DMS153 (cell line): ENCODE measurements at places on chromosomes 12 and 14.

DNA sequence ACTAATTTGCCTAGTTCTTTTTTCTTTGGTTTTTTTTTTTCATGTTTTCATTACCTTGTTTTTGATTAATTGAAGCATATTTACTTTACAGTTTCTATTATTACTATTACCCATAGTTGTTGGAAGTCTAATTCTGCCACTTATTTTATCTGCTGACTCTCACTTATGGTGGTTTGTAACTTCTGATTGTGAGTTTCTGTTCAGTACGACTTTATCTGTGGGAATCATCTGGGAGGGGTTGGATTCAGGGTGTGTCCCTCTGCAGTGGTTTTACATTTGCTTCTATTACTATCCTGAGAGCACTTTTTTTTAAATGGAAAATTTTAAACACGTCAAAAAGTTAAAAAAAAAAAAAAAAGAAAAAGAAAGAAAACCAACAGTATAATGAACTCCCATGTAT is 26.4 kb upstream of the SOS2 start:
- DNase-seq = no peak

DNA sequence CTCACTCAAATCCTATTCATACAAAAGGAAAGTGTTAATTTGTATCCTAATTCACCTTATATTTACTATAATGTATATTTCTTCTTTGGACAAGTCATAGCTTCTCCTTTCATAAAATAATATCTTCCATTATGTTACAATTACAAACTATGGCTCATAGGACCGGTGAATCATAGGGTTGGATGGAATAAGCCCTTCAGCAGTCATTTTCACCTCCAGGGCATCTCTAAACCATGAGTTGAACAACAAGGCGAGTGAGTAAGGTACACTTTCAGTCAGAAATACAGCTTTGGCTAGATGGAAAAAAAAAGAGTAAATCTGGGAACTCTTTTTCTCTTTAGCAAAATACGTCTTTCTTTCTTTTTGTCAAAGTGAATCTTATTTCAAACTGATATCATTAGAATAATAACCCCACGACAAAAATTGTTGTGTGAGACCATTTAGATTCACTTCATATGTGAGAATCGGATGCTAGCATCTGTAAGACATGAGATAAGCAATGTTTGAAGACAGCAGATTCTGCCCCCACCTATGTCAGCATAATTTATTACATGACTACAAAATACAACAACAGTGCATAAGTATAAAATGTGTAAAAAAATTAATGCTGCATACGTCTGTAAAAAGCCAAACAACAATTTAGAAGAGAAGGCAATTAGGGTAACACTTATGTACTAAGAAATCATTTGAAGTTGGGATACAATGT is 184.4 kb upstream of the SLC38A2 start:
- no peak for DNase-seq

DNA sequence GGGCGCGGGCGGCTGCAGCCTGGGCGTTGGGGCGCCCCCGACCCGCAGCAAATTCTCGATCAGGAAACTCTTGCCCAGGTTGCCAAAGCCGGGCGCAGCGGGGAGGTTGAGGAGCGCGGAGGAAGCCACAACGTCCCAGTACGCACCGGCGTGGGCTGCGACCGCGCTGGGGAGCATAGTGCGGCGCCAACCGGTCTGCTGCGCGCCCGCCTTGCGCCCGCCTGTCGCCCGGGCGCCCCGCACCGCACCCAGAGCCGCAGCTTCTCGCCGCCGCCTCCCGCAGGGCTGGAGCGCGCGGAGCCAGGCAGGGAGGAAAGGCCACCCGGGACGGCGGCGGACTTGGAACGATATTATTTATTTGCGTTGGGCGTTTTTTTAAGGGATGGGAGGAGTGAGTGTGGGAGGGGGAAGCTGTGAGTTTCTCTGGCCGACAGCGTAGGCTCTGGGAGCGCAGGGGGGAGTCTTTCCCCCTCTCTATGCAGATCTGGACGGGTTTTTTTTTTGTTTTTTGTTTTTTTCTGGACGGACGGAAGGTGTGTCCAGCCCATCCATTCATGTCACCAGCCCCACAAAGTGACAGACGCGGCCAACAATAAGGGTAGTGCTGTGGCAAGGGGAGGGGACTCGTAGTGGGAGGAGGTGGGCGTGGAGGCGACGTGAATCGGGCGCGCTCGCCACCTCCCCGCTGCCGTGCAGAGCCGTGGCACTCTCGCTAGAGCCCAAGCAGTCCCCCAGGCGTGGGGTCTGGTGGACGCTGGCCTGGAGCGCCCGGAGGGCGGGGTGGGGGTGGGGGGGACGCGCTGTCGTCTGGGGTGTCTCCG is at the start of gene DBX2:
Gene DBX2, minus strand, starts transcription at position 349 of the 821 bp plus-strand sequence. Its CDS starts 172 bp downstream, at position 177.
- no peak for DNase-seq

DNA sequence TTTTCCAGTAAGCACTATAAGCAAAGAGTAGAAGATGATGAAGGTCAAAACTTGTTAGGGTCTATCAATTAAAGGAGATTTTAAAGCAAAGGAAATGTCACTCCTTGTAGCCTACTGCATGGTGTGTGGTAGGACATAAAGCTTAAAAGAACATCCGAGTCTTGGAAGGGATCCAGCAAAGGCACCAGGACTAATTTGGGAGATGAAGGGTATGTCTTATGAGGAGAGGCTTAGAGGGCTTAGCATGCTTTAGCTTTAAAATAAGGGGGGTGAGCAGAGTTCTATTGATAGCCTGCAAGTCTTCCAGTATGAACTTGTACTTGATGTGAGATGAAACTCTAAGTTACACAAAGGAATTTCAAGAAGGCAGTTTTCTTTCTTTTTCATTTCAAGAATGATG is 11.8 kb upstream of the MYBPC1 start:
- no peak for DNase-seq

GRCh38 chr14:74956280-74957072 is 1.1 kb upstream of the PGF start:
- DNase-seq = no peak

GRCh38 chr12:17918013-17918412 is 172.0 kb downstream of the RERGL start:
- DNase-seq = no peak

- DNase-seq = no peak
These were observed 70.1 kb upstream of the GPATCH2L start for GRCh38 chr14:76081642-76082041.

GRCh38 chr12:54024127-54024526 is 4.1 kb upstream of the HOXC6 start:
- no peak for DNase-seq

DNA sequence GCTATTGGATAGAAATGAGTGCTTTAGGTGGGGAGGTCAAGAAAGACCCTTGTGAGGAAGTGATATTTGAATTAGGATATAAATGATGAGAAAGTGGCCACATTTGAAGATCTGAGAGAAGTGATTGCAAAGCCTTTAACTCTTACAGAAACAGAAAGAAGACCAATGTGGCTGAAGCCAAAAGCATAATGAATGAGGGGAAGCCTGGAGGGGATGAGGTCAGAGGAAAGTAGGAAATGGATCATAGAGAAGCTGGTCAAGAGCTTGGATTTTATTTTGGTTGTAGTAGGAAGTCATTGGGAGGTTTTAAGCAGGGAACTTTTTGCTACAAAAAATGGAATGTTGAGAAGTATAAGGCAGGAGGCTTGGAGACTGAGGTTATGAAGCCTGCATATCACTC is 3.5 kb upstream of the GYS2 start:
- DNase-seq = no peak

- no peak for DNase-seq
These were observed 25.0 kb upstream of the NPAS3 start for GRCh38 chr14:32913725-32914124.

DNA sequence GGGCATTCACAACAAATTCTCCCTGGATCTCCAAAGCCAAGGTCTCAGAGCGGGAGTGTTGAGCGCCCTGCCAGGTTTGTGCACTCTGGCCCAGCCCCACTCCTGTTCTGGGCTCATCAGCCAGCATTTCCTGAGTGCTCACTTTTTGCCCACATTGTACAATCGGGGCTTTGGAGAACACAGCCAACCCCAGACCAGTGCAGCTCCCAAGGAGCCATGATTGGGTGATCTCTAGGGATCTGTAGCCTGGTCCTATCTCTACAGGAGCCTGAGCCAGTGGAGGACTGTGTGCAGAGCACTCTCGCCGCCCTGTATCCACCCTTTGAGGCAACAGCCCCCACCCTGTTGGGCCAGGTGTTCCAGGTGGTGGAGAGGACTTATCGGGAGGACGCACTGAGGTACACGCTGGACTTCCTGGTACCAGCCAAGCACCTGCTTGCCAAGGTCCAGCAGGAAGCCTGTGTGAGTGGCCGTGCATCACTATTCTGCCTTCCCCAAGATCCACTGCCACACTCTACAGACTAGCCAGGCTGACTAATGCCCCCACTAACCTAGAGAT is 2.8 kb downstream of the ARHGEF40 start:
- no peak for DNase-seq

GRCh38 chr14:91038439-91038838 is 22.0 kb downstream of the RPS6KA5 start:
- DNase-seq = no peak

DNA sequence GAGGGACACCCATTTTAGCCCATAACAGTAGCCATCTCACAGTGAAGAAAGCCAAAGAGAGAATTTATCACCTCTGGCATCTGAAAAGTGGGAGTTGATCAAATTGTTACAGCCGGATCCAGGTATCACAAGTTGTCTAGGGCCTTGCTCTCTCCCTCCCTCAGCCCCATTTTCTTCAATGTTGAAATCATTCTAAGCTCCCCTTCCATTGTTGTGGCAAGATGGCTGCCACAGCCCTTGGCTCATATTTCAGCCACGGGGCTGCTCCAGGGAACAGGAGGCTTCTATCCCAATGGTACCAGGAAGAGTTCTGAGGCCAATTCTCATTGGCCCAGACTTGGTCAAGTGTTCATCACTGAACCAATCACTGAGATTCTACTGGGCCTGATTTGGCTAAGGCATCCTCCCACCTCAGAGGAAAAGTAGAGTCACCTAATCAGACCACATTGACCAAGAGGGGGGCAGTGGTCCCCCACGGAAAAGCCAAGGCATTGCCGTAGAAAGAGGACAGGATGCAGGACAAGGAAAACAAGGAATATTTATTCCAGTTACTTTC is 106.2 kb downstream of the GPATCH2L start:
- no peak for DNase-seq

DNA sequence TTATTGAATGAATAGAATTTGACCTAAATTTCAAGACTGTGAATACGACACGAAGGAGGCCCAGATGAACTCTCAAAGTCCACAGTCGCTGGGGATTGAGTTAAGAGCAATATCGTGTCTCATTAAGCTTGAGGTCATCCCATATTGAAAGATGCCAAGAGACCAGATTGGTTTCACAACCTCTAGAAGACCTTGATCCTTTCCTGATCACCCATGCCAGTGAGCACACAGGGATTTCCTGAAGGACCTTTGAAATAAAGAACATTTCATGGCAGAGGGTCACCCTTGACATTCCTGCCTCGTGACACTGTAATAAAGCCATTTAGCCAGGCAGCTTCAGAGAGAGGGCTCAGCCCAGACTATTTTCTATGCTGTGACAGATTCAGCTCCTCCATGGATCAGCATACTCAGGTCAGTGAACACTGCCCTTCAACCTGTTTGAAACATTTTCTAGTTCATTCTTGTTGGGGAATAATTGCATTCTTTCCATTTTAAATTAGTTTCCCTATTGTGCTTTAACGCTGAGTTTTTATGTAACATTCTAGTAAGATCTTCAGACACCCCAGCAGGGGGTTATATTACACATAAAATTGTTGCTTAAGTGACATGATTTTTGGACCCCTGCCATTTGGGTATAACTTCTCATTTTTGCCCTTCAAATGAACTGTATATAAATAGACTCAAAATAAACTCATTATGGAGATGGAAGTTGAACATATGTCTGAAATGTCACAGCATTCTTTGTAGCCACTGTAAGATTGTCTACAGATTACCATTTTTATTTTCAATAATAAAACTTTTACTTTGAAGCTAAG is 213.2 kb downstream of the C12orf50 start:
- DNase-seq = no peak

DNA sequence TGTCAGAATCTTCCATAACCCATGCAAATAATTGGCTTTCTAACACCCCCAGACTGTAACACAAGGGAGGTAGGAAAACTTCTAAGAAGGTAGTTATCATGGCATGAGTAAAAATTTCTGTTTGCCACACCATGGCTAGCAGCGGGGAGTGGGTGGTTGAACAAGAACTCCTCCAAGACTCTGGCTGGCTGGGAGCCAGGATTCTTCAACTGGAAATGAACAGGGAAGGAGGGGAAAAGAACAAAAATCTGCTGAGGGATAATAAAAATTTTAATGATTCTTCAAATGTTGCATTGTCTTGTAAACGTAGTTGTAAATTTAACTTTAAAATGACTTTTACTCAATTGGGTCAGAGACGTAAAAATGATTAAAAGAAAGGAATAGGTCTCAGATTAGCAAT is 78.9 kb downstream of the AKAP6 start:
- DNase-seq = no peak

- no peak for DNase-seq
These were observed 77.3 kb downstream of the TMX1 start for GRCh38 chr14:51317373-51317772.

- DNase-seq = no peak
These were observed 8.9 kb upstream of the BCL11B start for GRCh38 chr14:99280852-99281251.

DNA sequence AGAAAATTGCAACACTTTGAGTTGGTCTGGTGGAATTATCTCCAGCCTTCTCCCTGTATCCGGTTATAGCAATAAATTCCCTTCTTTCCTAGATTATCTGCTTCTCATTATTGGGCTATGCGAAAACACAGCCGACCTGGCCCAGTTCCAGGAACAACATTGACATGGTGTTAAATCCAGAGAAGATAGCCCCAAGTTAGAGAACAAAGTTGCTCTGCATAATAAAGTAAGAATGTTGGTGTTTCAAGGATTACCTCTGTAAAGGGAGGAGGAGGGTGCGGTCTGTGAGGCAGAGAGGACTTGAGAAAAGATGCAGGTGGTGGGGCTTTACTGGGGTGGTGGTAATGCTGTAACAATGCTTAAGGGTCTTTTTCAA is 12.1 kb downstream of the TCL1A start:
- DNase-seq = no peak

DNA sequence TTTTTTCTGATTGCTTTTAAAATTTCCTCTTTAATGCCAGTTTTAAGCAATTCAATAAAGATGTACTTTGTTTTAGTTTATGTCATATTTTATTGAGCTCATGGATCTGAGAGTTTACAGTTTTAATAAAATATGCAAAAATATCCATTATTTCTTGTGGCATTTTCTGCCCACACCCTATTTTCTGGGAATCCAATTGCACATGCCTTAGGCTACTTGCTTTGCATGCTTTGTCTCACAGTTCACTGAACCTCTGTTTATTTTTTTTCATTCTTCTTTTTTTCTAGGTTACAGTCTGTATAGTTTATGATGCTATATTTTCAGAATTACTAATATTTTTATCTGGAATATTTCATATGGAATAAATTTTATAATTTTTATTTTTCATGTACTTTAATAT is 1258.0 kb downstream of the FSCB start:
- DNase-seq = no peak

- DNase-seq = no peak
These were observed 268.2 kb downstream of the ALG10 start for GRCh38 chr12:34290381-34290995.

DNA sequence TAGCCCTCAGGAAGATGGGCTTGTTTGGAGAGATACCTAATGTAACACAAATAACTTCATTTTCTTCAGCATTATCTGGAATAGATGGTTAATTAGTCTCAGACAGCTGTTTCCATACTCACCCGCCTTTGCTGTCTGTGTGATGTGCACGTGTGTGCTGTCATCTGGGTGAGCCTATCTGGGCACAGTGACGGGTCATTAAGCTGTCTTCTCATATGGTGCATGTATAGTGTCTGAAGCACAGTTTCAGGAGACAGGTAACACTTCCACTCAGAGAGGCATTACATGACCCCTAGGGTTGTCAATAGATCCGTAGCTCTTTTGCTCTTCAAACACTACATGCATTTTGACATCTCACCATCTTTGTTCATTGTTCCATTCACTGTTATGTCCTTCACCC is 493.3 kb downstream of the APAF1 start:
- no peak for DNase-seq
